Endothelial cell (in vitro differentiated cells): ENCODE measurements at places on chromosomes 11 and 22.

GRCh38 chr11:1289211-1289935 lies 20.1 kb downstream of the TOLLIP start:
- no peak for DNase-seq

GRCh38 chr22:39431821-39432251 lies 25.0 kb upstream of the MGAT3 start:
- DNase-seq, result no peak

DNA sequence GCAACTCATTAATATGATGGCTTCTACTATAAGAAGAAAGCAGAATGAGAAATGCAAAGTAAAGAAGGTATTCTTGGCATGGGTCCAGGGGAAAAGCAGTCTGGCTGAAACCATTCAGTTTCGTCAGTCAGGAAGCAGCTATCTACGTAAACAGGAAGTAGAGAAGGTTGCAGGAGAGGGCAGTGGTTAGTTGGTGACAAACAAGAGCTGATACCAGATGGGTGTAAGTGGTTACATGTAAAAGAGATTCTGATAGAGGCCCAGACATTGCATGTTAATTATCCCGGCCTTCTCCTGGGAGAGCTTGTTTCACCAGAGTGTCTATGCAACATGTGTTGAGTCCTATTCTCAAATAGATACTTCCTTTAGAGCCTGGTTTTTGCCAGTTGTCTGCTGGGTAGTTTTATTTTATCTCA lies 58.4 kb upstream of the PSMA1 start:
- peak; percentile 18 for DNase-seq

DNA sequence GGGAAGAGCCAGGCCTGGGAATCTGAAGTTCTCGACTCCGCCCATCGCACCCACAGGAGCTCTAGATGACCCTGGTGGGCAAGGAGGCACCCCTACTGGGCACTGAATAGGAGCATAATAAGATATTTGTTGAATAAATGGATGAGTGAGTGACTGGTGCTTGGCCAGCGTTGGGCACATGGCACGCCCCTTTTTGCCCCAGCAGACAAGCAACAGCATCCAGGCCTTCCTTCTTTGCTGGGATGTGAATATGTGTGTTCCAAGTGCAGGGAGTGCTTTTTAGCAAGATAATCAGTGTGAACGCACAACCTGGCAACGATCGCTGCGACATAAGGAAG lies 443 bp upstream of the CELF1 start:
- DNase-seq, result no peak

GRCh38 chr22:42928969-42929837 lies 72.1 kb upstream of the ARFGAP3 start:
- no peak for DNase-seq

DNA sequence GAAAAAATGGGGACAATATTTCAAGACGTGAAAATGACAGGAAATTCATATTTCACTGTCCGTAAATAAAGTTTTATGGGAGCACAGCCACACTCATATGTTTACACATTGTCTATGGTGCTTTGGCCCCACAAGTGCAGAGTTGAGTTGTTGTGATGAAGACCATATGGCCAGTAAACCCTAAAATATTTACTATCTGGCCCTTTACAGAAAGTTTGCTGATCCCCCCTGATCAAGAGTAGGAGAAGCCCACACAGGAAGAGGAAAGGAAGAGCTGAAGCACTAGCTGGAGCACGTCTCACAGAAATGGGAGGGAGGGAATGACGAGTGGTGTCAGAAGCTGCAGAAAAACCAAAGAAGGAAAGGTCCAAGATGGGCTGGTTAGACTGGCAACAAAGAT lies 78.8 kb downstream of the TNRC6B start:
- no peak for DNase-seq

- peak; percentile 73 for DNase-seq
Observed at GRCh38 chr11:30586251-30587144, at the start of gene MPPED2. MPPED2 (minus strand) TSS chr11:30586353; CDS start chr11:30580373, 5,980 bp downstream.

DNA sequence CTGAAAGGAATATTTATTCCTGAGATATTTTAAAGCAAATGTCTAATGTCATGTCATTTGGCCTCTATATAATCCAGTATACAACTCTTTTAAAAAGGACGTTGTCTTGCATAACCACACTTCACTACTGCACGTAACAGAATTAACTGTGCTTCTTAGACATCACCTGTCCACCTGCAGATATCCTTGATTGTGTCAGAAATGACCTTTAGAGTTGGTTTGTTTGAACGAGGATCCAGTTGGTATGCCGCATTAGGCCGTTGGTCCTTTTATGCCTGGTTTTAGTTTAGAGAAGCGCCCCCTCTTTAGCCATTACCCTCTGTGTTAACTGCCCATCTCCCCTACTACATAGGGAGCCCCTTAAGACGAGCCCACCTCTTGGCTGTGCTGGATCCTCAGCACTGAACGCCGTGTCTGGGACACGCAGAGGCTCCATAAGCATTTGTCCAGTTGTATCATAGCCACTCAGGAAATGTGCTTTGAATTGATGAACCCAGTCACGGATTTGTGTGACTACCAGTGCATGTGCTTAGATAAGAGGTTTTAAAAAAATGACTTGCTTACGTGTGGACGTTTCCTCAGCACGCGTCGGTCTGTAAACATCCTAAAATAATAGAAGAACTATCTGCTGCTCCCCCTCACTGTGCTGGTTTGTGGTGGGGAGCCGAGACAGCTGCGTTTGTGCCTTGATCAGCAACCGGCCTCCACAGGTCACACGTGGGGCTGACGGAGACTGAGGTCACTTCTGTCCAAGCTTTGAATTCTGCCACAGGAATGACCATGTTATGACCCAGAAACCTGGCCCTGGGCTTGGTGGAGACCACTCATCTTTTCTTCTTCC lies 4.0 kb downstream of the MICAL2 start:
- DNase-seq, result no peak

- DNase-seq, result no peak
Observed at GRCh38 chr11:2380807-2381350, 3.8 kb downstream of the CD81 start.

DNA sequence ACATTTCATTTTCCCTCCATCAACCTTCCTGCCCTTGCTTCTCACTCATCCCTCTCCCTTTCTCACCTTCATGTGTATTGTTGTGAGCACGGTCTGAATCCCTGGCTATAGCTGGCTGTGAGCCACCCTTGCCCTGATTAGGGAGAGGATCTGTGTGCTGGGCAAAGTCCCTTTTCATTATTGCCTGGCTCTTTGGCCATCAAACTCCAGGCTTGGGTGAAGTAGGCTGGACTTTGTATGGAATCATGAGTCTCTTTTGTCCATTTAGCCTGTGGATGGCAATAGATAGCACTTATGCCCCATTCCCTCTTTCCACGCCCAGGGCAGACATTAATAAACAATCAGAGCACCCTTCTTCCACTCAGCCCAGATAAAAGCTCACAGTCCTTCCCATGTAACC lies 6.7 kb downstream of the MYO18B start:
- no peak for DNase-seq

- DNase-seq, result no peak
Observed at GRCh38 chr22:44999231-44999630, 10.6 kb downstream of the PHF21B start.

DNA sequence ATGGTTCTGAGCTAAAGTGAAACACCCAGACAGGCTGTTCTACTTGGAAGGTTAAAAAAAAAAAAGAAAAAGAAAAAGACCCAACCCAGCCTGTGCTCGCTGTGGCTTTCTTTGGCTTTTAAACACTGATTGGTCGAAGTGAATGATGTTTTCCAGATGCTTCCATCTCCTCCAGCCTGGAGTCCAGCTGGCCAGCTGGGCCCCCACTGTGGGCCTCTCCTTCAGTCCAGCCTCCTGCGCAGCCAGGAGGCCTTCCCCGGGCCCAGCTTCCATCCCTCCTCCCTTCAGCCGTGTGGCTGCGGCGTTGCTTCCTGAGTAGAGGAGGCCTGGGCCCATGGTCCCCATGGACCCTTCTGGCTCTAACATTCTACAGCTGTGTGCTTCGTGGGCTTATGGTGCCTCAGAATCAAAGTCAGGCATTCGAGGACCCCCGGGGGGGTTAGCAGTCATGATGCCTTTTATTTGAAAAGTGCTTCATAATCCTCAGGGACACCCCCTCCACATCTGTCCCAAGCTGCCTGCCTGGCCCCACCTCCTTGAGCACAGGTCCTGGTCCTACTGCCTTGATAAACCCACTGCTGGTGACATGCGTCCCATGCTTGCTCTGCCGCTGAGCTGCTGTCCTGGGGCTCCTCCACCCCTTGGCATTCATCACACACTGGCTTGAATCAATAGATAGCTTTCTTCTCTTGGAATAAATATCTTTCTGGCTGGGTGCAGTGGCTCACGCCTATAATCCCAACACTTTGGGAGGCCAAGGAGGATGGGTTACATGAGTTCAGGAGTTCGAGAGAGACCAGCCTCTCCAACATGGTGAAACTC lies 42.2 kb upstream of the FBLN1 start:
- no peak for DNase-seq
